ENCODE measurements at places on chromosomes 6 and 20.

DNA sequence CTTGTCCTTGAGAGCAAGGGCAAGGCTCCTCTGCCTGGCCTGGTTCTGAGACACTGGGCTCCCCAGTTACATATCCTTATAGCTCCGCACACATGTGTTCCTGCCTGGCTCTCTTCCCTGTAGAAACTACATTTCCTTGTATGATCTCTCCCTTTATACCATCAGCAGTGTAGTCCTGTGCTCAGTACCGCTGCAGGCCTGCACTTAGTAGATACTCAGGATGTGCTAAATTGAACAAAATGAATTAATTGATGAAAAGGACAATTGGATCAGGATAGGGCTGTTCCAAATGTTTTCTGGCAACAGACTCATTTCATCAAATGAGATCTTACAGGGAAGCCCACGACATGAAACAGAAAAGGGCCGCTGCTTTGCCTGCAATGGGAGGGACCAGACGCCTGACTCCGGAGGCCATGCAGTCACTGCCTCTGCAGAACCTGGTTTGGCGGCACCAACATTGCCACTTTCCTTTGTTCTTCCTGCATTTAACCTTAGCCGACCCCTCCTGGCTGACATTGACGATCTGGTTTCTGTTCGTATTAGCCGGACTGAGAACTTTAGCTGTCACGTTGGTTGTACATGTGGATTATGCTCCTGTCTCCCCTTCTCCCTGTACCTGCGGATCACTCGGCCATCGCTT, 53.3 kb downstream of the CHMP4B start:
- DNase-seq = no peak

GRCh38 chr20:36351937-36352336, 45.8 kb downstream of the DLGAP4 start:
- DNase-seq = no peak

DNA sequence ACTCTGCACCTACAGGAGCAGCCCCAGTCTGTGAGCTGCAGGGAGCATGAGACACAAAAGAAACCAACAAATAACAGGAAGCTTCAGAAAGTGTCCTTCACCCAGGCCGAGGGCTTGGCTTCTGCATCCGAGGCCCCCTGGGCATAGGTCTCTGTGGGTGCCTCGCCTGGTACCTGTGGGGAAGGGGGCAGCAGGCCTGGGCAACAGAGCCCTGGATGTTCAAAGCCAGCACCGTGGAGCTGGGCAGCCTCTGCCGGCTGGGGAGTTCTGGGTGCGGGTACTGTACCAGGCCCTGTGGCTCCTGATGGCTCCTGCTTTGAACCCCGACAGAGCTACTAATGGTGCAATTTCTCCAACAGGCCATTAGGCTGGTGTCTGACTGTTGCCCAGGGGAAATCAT, 55.7 kb downstream of the TMEM242 start:
- DNase-seq = no peak

GRCh38 chr6:37906121-37906520, 86.6 kb downstream of the ZFAND3 start:
- no peak for DNase-seq

GRCh38 chr6:104252276-104252675, 607.4 kb downstream of the HACE1 start:
- DNase-seq = no peak

DNA sequence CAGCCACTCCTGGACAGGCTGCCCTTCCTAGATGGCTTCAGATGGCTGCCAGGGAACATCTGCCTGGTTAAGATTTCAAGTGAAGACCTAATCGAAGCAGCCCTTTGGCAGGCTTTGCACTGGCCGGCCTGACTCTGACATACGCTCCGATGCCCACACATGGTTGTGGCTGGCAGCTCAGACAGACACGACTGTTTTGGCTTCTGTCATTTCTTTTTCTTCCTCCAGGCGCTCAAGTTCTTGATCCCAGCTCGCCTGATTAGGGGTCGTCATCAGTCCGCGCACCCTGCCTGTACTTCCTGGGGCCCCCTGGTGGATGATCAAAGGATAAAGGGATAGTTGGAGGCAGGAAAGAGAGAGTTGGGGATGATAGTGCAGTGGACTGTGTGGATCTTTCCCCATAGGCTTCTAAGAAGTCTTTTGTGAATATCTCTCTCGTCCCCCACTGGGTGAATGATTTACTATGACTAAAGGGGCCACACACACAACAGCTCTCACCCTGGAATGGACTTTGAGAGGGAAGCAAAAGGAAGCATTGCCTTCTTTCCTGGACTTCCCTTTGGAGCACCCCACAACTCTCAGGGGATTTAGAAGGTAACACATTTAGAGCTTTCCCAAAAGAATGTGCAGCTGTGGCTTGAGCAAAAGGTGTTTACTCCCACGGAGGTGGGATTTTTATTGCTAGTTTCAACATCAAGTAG, 21.4 kb upstream of the TRAM2 start:
- DNase-seq = no peak

- peak; percentile 41 for DNase-seq
Measured at GRCh38 chr6:2765896-2766766, 938 bp downstream of the WRNIP1 start.

DNA sequence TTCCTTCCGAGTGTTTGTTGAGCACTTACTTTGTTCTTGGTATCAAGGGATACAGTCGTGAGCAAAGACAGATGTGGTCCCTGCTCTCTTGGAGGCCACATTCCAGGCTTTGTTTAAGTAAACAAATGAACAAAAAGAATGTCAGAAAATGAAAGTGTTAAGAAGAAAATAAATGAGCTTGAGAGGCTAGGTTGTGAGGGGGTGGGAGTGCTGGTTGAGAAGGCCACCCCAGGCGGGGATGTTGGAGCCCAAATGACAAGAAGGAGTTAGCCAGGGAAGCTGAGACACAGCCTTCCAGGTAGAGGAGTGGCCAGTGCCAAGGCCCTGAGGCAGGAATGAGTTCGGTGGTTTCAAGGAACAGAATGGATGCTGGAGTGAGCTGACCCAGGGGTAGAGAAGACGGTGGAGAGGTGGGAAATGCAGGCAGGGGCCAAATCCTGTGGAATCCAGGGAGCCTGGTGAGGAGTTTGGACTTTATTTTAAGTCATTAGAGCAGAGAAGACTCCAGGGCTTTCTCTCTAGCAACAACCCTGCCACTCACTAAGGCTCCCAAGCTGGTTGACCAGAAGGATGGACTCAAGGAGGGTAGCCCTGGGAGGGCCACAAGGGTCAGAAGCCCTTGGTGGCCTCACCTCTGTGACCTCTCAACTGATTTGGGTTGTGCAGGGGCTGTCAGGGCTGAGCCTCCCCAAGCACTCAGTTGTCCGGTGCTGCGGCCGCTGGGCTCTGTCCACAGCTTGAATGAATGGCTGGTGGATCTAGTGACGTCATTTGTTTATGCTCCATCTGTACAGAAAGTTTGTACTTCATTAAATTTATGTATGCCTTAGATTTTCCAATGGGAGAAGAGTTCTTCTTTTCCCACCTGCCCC, 66.0 kb upstream of the STX16 start:
- no peak for DNase-seq

GRCh38 chr6:75431379-75431778, 62.2 kb downstream of the FILIP1 start:
- DNase-seq = no peak

GRCh38 chr20:53226826-53227225, 254.7 kb downstream of the TSHZ2 start:
- DNase-seq = no peak

- DNase-seq = no peak
Measured at GRCh38 chr20:58300321-58300720, 9.2 kb upstream of the RAB22A start.

GRCh38 chr6:93088621-93089501, 330.5 kb downstream of the EPHA7 start:
- DNase-seq = no peak

- no peak for DNase-seq
Measured at GRCh38 chr6:134936931-134937330, 13.0 kb downstream of the ALDH8A1 start.

DNA sequence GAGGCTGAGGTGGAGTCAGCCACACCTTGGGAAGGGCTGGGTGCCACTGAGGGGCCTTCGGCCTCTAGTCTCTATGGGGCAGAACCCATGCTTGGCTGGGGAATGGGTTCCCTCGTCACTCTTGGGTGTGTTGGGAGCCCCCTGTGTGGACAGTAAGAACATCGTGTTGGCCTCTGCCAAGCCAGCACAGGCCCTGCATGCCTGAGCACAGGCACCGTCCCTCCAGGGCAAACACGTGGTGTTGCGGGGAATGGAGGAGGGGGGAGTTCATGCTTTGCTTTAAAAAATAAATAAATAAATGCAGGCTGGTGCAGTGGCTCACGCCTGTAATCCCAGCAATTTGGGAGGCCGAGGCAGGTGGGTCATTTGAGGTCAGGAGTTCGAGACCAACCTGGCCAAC, 63.0 kb downstream of the EZR start:
- DNase-seq = no peak

GRCh38 chr6:118215269-118215668, 308.2 kb downstream of the SLC35F1 start:
- DNase-seq = no peak

- no peak for DNase-seq
Measured at GRCh38 chr6:37488476-37488875, 11.2 kb downstream of the CCDC167 start.

GRCh38 chr20:35541118-35541782, 628 bp upstream of the ERGIC3 start:
- no peak for DNase-seq

- DNase-seq = no peak
Measured at GRCh38 chr6:144999127-144999526, 714.0 kb downstream of the UTRN start.

- no peak for DNase-seq
Measured at GRCh38 chr20:54090230-54091119, 20.1 kb upstream of the BCAS1 start.

DNA sequence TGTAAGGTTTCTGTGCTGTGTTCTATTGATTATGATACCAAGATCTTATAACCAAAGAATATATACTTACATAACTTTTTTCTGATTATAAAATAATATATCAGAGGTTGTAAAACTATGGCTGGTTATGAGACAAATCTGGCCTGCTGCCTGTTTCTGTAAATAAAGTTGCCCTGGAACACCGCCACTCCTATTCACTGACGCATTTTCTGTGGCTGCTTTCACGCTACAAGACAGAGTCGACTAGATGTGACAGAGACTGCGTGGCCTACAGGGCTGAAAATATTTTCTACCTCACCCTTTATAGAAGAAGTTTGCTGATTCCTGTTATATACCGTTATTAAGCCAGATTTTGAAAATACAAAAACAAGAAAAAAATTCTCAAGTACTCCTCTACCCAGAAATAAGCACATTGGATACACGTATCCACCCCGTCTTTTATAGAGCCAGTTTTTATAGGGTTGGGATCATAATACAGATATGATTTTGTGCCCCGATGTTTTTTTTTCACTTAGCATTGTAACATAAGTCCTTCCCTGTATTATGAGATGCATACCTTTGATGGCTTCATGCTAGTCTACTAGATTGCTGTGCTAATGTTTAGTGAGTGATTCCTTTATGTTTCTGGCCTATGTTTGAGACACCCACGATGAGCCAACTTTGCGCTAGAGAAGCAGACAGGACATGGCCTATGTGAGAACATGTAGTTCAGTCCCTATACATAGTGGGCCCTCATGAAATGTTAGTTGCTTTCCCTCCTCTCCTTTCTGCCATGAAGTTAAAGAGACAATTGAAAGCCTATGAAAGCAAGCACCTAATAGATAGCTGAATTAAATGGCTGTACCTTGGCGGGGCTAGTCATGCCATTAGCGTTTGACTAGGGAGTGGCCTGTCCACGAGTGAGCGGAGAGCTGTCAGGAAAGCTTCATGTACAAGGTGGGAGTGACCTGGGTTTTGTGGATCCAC, 98.1 kb upstream of the KCNK16 start:
- no peak for DNase-seq

- DNase-seq = no peak
Measured at GRCh38 chr6:69795469-69796072, 1.2 kb downstream of the LMBRD1 start.

DNA sequence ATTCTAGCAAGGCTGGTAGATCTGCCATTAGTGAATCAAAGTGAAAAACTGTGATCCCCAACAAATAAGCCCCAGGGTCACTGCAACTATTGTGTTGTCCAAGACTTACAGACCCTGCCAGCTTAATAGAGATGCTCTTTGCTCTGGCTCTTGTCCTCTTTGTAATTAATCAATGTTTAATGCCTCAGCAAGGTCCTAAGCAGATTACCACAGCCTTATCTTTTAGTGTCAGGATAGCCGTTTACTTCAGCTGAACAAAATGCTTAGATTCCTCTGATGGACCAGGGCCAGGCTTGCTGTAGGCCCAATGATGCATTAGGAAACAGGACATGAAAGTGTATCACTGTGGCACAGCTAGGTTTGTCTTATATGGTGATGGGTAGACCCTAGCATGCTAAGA, 353.3 kb downstream of the HACE1 start:
- DNase-seq = no peak

DNA sequence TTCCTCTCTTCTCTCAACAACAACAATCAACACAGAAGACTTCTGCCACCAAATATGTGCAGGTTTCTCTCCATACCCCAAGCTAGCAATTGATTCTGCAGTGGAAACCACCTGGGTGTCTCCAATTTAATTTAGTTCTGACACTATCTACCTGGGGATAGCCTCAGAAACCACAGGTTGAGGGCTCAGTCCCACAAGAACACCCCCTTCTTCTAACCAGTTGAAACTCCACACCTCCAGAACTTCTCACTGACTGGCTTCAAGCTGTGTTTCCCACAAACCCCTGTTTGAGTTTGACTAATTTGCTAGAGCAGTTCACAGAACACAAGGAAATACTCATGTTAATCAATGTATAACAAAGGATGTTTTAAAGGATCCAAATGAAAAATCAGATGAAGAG, 52.5 kb upstream of the SPTLC3 start:
- no peak for DNase-seq

DNA sequence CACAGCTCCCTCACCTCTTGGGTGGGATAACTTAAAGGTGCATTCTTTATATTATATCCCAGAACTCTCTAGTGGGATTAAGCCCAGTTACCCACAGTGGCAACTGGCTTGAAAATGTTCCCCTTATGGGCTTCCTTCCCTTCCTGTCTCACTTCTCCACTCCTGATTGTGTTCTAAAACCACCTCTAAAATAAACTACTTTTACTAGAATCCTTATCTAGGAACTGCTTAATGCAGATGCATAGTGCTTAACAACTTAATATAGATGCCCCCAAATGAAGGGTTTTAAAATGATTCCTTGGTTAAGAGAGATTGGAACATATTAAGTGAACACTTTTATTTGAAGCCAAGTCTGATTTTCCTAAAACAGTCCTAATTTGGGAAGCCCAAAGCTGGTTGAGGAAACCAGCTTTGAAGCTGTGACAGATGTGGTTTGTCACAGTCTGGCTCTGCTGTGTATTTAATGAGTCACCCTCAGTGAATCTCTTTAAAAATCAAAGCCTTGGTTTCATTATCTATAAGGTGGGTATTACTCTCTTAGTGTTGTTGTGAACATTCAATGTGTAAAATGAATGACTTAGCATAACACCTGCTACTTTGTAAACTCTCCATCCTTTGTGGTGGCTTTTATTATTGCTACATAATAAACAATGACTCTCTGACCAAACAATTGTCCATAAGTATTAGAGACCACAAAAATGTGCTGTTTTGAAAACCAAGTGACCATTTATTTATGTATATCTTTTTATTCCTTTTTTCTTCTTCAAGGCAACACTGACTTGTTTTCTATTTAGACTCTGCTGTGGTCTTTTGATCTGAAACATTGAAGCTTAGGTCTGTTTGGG, 24.4 kb downstream of the PLCB1 start:
- DNase-seq = no peak

Data from T-helper 2 cell treated with Interferon-gamma antibody and Interleukin-4, amounts not matched to agents 5 μg/mL and 100 μg/mL, for 36 hours (primary cell).